ENCODE measurements at places on chromosomes 1 and 21.

DNA sequence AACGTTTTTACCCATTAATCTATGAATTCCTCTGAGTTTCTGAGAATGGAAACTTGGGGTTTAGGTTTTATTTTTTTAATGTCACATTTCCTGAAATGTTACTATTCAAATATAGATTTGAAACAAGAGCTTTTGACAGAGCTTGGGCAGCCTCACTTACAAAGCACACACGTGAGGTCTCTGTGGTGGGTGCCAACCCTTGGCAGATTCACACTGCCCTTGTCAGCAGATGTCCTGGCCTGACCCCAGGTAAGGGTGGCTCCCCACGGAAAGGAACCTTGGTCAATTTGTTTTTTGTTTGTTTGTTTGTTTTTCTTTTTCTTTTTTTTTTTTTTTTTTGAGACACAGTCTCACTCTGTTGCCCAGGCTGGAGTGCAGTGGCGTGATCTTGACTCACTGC, 53.5 kb downstream of the FAAP20 start:
- DNase-seq = no peak

GRCh38 chr1:218459878-218460711, 115.0 kb downstream of the TGFB2 start:
- peak; percentile 60 for DNase-seq

GRCh38 chr1:198669023-198669698, 30.3 kb downstream of the PTPRC start:
- DNase-seq = no peak

- peak; percentile 79 for DNase-seq
Measured at GRCh38 chr1:6638226-6638625, 13.6 kb downstream of the THAP3 start.

- no peak for DNase-seq
Measured at GRCh38 chr1:74504125-74504932, 8.1 kb downstream of the LRRC53 start.

- no peak for DNase-seq
Measured at GRCh38 chr1:241424480-241424971, 67.5 kb upstream of the RGS7 start.

GRCh38 chr1:19744886-19745285, 54.8 kb downstream of the TMCO4 start:
- no peak for DNase-seq

- no peak for DNase-seq
Measured at GRCh38 chr1:48018799-48019198, 21.6 kb upstream of the TRABD2B start.

GRCh38 chr1:232868793-232869491, 63.7 kb downstream of the MAP10 start:
- no peak for DNase-seq

DNA sequence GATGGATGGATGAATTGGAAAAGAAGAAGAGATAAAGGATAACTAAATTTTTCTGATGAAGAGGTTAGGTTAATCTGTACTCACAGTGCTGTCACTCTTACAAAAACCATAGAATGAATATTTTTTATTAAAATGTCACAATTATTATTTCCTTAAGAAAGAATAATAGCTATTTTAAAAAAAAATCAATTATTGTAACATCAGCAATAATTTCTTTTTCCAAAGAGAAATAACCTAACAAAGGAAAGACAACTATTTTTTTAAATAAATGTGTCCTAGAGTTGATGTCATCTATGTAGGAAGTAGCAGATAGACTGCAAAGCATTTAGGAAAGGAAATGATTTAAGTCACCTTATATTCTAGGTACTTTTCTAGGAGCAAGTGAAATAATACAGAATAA, 33.6 kb upstream of the PLPPR4 start:
- no peak for DNase-seq

DNA sequence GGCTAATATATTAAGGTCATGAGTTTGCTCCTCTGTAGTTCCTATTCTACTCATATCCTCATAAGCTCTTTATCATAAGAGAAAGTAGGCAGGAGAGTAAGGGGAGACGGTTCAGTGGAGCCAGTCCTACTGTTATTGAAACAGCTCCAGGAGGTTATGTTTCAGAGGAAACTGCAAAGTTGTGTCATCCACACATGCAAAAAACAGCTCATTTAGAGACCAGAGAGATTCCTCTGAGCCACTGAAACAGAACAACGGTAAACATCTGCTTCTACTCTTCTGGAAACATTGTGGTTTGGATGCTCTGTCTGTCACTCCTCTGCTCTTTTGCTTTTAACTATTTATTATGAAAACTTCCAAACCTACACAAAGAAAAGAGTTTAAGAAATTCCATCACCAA, 66.3 kb upstream of the PPP2R5A start:
- no peak for DNase-seq

DNA sequence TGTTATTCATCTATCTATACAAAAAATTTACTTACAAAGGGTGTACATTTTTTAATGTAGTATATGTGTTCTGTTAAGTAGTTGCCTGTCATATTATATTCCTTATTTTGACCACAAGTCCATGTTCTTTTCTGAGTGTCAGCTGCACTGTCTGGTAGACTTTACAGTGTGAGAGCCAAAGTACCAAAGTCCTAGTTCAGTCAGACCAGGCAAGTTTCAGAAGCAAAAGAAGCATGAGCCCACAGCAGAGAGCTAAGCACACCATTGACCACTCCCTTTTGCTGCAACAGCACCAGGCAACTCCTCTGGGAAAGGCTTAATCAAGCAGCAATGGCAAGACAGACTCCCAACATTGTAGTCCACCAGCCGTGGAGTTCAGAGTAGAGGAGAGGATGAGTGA, 631.9 kb upstream of the PKN2 start:
- DNase-seq = no peak

GRCh38 chr1:36349839-36350238, 26.4 kb upstream of the EVA1B start:
- no peak for DNase-seq

DNA sequence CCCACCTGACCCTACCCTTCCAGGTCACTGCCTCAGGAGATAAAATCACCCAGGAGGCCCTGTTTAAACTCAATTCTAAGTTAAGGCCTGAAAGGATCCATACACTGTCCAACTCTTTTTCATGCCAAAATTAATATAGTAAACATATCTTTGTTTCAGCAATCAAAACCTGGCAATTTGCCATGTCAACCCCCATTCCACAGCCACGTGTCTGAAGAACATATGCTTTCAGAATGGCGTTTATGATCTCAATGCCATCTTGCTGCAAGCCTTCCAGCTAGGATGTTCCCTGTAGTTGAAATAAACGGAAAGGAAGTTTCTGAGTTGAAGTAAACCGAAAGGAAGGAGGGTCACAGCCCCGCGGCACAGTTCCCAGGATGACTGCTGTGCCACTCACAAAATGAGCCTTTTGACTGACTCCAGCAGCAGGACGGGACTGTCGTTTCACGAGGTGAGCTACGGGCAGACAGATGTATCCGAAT, 472.0 kb downstream of the SMYD3 start:
- no peak for DNase-seq

DNA sequence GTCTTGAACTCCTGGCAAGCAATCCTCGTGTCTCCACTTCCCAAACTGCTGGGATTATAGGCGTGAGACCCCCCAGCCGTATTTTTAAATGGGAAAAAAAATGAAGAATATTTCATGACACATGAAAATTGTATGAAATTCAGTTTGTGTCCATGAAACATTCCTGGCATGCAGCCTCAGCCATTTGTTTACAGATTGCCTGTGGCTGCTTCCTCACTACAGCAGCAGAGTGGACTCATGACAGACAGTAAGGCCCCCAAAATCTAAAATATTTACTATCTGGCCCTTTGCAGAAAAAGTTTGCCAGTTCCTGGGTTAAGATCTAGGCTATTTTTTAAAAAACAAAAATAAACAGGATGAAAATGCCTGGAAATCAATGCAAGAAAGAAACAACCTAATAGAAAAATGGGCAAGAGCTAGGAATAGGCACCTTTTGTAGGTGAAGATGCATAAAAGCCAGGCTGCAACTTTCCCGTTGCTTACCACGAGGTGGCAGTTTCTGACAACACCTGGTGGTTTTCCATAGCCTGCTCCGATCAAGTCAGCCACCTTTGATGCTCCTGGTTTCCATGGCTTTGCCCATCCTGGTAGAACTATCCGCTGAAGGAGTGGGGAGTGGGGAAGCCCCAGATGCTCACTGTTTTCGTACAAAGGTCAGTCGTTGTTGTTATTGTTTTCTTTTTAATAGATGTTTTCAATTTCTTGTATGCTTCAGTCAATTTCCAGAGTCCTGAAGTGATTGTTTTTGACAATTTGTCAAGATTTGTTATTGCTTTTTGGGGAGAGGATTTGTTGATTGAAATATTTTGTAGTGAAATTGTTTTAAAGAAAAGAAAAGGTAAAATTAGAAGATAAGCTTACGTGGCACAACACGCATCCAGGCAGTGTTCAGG, 24.3 kb downstream of the UBE2Q1 start:
- DNase-seq = no peak

- no peak for DNase-seq
Measured at GRCh38 chr1:88035578-88035977, 648.5 kb upstream of the PKN2 start.

All from heart right ventricle (tissue), 16 donors.